ENCODE measurements at places on chromosomes 11 and 22. TPM values are rescaled to one million over a fixed set of nuclear protein-coding genes. Genes with fewer than 3 reads are reported as not detected.

DNA sequence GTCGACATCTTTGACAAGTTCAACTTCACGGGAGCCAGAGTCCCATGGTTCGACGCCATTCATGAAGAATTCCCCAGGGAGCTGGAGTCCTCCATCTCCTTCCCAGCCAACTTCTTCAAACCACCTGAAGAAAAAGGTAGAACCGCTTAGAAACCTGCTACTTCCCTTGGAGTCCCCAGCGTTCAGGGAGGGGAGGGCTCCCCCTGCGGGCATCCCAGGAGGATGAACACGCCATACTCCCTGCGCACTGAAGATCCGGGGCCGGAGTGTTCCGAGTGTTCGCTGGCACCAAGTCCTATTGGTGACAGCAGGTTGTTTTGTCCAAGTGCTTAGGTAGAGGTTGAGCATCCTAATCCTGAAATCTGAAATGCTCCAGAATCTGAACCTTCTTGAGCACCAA, 51.7 kb upstream of the PRODH start:
- peak; percentile 77 for DNase-seq

DNA sequence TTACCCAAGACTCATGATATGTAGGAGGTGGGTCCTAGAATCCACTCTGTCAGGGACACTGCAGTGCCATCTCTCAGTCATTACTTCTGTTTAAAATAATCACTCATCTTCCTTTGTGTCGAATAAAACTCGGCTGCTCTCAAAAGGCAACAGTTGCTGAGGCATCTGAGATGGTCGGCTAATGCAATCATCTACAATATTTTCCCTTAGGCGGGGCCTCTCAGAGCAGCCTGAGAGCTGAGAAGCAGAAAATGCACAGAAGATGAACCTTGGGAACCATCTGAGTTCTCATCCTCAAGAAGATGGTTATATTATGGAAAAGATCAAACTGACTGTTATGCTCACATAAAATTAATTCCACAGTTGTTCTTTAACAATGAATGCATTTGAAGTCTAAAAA, 1518.2 kb upstream of the TENM4 start:
- DNase-seq = no peak

GRCh38 chr22:29450222-29450621, 11.8 kb downstream of the RFPL1 start:
- DNase-seq = no peak

GRCh38 chr22:24391836-24392217, 35.6 kb upstream of the ADORA2A start:
- DNase-seq = peak; percentile 68

The PANX3 gene
- total RNA-seq = not detected

- no peak for DNase-seq
Measured at GRCh38 chr11:127859941-127860354, 727.4 kb downstream of the ETS1 start.

The RAB36 gene
- 8.5 TPM for total RNA-seq

GRCh38 chr11:98183034-98183433, 837.7 kb upstream of the CNTN5 start:
- no peak for DNase-seq

GRCh38 chr11:116042146-116042545, 537.9 kb upstream of the CADM1 start:
- no peak for DNase-seq

- no peak for DNase-seq
Measured at GRCh38 chr11:120207512-120207911, 3.3 kb upstream of the OAF start.

- no peak for DNase-seq
Measured at GRCh38 chr11:18264035-18264434, 2.0 kb upstream of the SAA1 start.

DNA sequence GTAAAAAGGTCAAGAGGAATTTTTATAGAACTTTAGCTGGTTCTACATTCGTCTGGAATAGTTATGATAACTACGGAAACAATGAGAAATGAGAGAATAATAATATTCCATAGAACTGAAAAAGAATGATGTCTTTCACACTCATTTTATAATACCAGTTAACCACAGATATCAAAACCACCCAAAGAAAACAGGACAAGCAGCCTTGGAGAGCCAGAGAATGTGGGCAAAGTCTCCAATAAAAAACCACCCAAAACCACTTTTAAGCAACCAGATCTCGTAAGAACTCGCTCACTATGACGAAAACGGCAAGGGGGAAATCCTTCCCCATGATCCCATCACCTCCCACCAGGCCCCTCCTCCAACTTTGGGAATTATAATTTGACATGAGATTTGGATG, 60.8 kb downstream of the ARHGAP32 start:
- peak; percentile 37 for DNase-seq

- DNase-seq = no peak
Measured at GRCh38 chr22:29138556-29139305, 65.9 kb downstream of the KREMEN1 start.

DNA sequence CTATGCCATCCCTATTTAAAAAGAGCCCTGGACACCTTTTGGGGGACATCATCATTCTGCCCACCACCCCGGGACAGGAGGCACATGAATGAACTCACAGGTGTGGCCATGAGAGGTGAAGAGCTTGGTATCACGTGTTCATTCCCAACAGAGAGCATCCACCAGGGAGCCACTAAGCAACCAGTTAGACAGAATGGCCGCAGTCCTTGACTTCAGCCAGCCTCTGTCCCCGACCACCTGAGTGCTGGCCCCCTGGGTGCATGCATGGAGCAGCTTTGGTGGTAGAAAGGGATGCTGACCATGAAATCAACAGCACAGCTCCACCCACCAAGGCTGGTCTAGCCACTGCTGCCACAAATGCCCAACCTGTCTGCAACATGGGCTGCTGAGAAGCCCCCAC, 31.1 kb upstream of the CD81 start:
- DNase-seq = no peak

DNA sequence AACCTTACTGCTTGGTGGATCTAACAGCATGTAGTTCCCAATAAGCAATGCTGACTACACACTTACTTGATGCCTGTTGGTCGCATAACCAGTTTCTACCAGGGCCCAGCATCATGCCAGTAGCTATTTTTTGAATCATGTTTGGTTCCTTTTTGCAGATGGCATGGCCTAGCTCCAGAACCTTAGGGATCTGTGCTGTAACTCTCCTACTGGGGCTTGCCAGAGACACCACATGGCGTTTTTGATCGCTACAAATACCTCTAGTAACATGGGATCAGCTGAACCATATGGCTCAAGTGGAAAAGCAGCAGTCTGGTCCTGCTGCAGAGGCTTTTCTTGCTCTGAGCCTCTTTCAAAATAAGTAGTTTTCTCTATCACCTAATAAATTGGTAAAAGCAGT, 654.6 kb upstream of the API5 start:
- DNase-seq = no peak

DNA sequence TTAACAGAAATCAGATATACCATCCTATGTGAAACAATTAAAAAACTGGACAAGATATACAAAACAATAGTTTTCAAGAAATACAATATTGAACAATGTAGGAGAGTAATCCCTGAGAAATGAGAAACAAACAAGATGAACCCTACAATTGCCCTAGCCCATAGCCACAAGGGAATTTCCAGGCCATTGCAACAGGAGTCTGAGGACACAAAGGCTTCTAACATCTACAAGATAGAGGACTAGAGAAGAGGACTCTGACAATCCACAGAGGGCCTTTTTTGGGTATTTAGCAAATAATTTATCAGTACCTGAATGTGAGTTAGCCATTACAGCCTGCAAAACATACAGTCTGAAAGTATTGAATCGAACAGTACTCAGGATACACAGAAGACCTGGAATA, 251.7 kb downstream of the GRM5 start:
- DNase-seq = no peak

- DNase-seq = no peak
Measured at GRCh38 chr11:43556612-43557375, 123.7 kb upstream of the HSD17B12 start.

- no peak for DNase-seq
Measured at GRCh38 chr11:12577725-12578644, 96.2 kb upstream of the TEAD1 start.

The DEUP1 gene
- under 0.01 TPM for total RNA-seq

The CST6 gene
- 2.9 TPM for total RNA-seq

DNA sequence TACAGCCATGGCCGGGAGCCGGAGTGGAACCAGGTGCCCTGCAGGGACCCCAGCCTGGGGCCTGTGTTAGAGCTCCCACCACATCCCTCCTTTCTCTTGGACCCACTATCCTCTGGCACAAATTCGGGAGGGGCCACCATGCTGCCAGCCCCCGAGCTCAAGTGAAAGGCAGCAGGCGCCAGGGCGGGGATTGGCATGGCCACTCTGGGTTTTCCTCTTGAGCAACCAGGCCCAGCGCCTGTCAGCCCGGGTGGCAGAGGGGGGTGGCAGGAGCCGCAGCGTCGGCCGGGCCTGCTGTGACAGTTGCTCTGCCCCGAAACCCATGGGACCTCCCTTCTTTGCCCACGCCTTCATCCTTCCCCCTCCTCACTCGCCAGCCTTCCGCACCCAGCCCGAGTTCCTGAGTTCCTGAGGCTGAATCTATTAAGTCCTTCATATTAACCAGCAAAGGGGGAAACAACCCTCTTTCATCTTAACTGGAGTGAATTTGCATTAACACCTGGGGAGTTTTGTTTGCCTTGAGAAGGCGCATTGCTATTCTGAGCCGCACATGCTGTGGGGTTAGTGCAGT, 16.8 kb upstream of the CABP7 start:
- DNase-seq = peak; percentile 73

The DLAT gene
- total RNA-seq = 36.6 TPM

The OR52I1 gene
- not detected for total RNA-seq

The DBX1 gene
- total RNA-seq = not detected

- DNase-seq = peak; percentile 46
Measured at GRCh38 chr11:72236083-72236697, 7.8 kb downstream of the PHOX2A start.

The CCDC15 gene
- total RNA-seq = 2.1 TPM

The SCGB1D2 gene
- not detected for total RNA-seq

DNA sequence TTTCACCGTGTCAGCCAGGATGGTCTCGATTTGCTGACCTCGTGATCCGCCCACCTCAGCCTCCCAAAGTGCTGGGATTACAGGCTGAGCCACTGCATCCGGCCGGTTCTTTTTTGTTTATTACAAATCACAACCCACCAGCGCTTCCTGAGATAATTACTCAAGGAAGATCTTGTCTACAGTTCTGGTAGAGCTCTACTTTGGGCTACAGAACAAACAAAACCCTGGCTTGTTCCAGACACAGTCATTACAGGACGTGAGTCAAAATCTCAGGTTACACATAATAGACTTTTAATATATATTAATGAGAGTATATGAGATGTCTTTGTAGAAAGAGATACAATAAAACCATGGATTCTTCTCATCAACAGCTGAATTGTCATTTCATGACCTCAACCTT, 42.8 kb upstream of the NUP50 start:
- DNase-seq = no peak

The SART1 gene
- 22.4 TPM for total RNA-seq

DNA sequence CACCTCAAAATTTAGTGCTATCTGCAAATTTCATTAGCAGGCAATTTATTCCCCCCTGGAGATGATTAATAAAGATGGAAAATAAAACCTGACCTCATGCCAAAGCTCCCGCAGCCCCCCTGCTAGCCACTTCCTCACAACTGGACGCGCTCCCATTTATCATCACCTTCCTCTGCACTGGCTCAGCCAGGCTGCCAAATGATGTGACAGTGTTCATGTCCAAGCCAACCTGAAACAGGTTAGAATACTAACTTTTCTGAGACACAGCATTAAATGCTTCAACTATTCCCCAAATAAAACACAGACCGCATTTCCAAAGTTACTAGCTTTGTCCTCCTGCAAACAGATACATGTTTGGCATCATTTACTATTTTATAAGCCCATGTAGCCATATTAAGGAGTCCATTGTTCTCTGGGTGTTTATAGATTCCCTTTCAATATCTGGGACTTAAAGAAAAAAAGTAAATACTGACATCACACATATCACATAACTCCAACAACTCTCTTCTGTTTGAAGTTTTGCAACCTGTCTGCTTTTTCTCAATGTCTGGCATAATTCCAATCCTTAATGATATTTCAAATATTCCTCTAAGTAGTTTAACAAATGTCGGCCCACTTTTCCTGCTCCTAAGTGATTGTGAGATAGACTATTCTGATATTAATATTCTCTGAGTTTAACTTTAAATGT, 829.7 kb upstream of the FAT3 start:
- no peak for DNase-seq

- DNase-seq = peak; percentile 51
Measured at GRCh38 chr11:46725338-46726205, 6.6 kb downstream of the F2 start.

DNA sequence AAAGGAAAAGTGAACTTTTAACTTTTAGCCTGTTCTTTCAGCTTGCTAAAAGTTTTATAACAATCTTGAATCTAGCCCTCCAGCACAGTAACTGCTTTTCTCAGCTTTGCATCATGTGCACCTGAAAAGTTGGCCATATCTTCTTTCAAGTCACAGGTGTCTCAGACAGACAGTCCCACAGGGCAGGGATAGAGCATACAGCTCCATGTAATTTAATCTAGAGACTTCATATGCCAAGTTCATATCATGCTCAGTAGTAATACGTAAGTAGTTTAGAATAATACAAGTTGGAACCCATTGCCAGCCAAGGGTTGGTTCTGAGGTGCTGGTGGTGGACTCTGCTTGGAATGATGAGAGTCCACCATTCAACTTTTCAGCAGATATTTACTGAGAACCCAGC, 68.6 kb downstream of the PKNOX2 start:
- DNase-seq = no peak

GRCh38 chr11:3959015-3959902, 103.8 kb downstream of the STIM1 start:
- peak; percentile 81 for DNase-seq

The SAA4 gene
- not detected for total RNA-seq

The WNT11 gene
- total RNA-seq = under 0.01 TPM
